ENCODE measurements at places on chromosomes 6 and 20. TPM values are rescaled to one million over a fixed set of nuclear protein-coding genes. Genes with fewer than 3 reads are reported as not detected.

DNA sequence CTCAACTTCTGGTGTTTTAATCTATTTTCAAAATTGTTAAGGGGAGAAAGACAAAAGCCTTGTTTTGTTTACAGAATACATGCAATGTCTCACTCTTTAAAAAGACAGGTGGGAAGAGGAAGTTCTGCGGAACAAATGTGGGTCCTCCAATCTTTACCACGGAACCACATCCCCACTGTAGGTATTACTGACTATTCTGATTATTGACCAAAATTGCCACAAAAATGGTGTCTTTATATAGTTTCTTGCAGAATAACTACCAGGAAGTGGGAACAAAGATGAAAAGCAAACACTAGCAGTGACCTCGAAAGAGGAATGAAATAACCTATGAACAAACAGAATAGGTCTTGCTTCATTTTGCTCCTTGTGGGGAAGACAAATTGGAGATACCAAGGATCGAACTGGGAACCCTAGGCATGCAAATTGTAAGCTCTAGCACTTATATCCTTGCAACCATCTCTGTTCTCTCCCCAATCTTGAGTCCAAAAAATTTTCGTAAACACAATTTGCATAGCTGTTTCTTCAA, 106.7 kb downstream of the GPX5 start:
- no peak overlapping the region for H3K4me3 ChIP-seq
- no peak for DNase-seq
- no peaks in the 10 kb centered on the region for H3K36me3 ChIP-seq
- H3K27me3 ChIP-seq: peaks cover 20% of the 10 kb centered on the region
- H3K27ac ChIP-seq: no peak overlapping the region

- H3K36me3 ChIP-seq: no peaks in the 10 kb centered on the region
- H3K4me3 ChIP-seq: no peak overlapping the region
- no peaks in the 10 kb centered on the region for H3K27me3 ChIP-seq
- no peak overlapping the region for H3K27ac ChIP-seq
Observed at GRCh38 chr6:22468256-22468965, 101.0 kb upstream of the HDGFL1 start.

DNA sequence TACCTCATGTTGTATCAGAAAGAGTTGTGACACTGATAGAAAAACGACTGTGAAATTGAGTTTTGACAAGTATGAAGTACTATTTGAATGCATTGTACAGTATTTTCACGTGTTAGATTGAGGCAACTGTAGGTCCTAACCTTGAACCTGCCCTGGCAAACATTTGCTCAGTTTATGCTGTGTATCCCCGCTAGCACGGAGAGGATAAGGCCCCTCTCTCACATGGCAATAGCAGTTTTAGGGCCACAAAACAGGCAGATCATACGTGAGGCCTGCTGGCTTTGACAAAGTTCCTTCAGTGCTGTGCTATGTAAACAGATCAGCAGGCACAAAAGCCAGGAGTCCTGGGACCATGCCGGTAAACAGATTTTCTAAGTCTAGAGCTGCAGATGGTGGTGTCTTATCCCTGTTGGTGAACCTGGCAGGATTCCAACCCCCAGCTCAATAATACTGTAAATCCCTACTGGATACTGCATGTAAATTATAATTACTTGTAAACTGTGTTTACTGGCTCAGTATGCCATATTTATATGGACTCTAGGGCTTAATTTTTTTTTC, 23.8 kb upstream of the FAM217A start:
- no peak overlapping the region for H3K27ac ChIP-seq
- no peaks in the 10 kb centered on the region for H3K36me3 ChIP-seq
- no peaks in the 10 kb centered on the region for H3K4me1 ChIP-seq
- no peaks in the 10 kb centered on the region for H3K27me3 ChIP-seq
- DNase-seq: no peak

DNA sequence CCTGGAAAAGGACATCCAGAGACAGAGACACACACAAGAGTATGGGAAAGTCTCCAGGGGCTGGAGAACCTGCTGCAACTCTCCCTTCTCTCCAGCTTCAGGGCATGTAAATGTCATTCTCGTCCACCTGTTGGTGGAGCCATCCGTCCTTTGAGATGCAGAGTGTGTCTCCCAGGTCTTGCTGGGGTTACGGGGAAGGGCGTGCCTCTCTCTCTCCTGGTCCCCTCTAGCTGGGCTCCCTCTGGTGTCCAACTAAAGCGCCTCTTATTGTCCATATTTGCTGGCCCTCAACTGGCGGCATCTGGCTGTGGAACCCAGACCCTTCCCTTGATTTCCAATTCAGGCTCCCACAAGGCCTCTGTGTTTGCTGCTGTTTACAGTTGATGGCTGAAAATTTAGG, 244.1 kb downstream of the BMP7 start:
- DNase-seq: no peak
- H3K4me3 ChIP-seq: no peak overlapping the region
- no peaks in the 10 kb centered on the region for H3K27me3 ChIP-seq

Gene CDH26
- 0.58 TPM for total RNA-seq

Data from naive thymus-derived CD4-positive, alpha-beta T cell (primary cell).